Muscle of arm (tissue), 14 donors: ENCODE measurements at places on chromosomes 5 and 9. TPM values are rescaled to one million over a fixed set of nuclear protein-coding genes. Genes with fewer than 3 reads are reported as not detected.

GRCh38 chr9:73426269-73426668 is 274.6 kb downstream of the ANXA1 start:
- DNase-seq = no peak

The CCL27 gene
- 0.57 TPM for polyA plus RNA-seq

DNA sequence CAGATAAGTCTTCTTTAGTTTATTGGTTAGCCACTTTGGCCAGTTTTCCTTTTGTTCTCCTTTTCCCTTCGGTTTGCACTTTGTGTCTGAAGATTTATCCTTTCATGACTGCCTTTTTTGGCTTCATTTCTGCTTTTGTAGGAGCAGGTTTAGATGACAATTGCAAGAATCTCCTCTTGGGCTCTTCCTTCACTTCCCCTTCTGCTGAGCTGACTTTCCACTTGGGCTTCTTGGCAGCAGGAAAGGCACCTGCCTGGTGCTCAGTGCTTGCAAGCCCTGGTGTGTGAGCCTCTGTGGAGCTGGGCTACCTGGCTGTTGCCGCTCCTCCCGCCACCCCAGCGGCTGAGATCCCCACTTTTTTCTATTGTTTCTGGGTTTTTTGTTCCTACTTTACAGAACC is 7.3 kb downstream of the CCDC112 start:
- DNase-seq = no peak

- no peak for DNase-seq
These were observed 6.2 kb upstream of the SLC1A3 start for GRCh38 chr5:36599986-36600779.

The PCDHGC5 gene
- 0.19 TPM for polyA plus RNA-seq

DNA sequence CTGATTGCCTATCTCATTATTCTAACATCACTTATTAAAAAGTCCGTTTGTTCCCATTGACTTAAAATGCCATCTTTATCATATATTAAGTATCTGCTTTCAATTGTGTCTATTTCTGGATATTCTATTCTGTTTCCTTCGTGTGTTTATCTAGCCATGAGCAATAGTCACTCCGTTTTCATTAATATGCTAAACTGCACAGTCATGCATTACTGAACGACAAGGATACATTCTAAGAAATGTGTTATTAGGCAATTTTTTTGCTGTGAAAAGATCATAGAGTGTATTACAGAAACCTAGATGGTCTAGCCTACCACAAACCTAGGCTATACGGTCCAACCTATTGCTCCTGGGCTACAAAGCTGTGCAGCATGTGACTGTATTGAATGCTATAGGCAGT is 482.9 kb downstream of the IRX1 start:
- DNase-seq = no peak

GRCh38 chr9:70046274-70047070 is 2.8 kb downstream of the MAMDC2 start:
- no peak for DNase-seq

The KCNV2 gene
- polyA plus RNA-seq = 0.11 TPM

DNA sequence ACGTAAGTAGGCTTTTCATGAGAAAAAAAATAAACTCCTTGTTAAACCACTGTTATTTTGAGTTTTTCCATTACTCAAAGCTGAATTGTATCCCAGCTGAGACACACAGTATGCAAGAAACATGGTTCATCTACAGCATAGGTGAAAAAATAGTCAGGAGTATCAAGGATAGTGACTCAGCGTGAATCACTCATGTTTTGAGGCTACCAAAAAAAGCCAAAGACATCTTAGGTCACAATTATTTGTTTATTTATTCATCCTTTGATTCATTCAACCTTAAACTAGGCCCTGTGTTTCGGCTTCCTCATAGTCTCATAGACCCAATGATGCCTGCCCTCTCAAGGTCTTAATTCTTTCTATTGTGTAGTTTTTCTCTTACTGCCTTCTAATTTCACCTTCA is 32.9 kb upstream of the STX17 start:
- no peak for DNase-seq

The CCT5 gene
- 178 TPM for polyA plus RNA-seq

GRCh38 chr9:6567140-6567591 is 78.4 kb downstream of the GLDC start:
- DNase-seq = no peak

DNA sequence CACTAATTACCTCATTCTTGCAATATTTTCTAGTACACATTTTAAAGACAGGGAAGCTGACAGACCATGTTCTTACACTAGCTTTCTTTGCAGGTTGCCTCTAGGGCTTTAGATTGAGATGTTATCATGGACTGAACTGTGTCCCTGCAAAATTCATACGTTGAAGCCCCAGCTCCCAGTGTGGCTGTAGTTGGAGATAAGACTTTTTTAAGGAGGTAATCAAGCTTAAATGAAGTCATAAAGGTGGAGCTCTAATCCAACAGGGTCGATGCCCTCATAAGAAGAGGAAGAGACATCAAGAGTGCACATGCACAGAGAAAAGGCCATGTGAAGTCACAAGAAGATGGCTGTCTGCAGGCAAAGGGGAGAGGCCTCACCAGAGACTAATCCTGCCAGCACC is 471.2 kb upstream of the ACTBL2 start:
- no peak for DNase-seq

DNA sequence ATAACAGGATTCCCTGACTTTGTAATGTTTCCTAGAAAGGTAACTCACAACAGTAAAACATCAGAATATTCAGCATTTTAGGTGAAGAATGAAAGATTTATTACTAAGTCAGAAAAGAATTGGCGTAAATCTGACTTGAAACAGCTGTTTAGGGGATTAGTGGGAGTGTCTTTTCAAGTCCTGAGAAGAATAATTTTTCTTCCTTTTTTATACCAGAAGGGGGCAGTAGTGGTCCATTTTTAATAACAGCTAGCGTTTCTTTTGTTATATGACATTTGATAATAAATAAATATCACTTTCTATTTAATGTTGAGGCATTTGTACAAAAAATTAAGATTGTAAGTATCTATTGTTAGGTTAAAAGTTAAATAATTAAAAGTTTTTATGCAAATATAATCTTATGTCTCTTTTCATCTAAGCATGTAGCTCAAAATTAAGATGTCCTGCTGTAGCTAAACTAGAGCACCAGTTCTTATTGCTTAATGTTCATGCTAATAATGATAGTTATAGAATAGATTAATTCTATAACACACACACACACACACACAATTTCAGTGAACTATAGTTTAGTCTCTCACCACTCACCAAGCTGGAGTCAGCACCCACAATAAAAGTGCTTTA is 258.7 kb upstream of the ARRDC3 start:
- DNase-seq = peak; percentile 48

DNA sequence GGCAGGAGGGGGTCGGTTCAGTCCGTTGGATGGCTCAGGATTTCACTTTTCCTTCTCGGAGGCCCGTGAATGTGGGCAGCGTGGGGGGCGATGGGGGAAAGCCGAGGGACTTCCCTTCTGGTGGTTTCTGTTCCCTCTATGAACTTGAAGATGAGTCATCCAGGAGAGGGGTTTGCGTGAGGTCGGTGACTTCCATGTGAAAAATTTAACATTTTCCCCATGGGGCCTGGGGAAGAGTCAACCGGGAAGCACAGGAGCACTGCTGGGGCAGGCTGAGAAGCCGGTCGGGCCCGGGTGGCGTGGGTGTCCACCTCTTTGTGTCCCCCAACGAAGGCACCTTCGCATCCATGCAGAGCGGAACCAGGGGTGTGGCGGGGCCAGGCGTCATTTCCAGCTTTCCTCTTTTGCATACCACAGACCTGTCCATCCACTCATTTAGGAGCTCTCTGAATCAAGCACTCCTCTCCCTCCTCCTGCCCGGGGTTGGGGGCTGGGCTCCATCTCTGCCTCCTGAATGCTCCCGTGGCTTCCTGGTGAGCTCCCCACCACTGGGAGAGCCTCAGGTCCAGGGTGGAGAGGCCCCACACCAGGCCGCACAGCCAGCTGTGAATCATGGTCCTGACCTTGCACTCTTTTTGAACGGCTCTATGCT is 68.4 kb downstream of the ANKRD33B start:
- no peak for DNase-seq

DNA sequence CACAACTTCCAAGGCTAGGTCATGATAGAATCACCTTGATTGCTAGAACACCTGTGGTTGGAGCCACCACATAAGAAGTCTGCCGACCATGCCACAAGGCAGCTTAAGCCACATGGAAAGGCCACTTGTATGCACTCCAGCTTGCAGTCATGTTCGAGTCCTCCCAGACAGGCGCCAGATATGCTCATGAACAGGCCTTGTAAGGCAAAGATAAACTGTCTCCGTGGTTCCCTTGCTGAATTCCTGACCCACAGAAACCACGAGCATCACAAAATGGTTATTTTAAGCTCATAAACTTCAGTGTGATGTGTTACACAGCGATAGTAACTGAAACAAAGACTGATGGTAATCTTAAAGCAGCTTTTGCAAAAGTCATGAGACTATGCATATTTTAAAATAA is 188.4 kb upstream of the DAPK1 start:
- no peak for DNase-seq

The SUSD3 gene
- polyA plus RNA-seq = 0.89 TPM

DNA sequence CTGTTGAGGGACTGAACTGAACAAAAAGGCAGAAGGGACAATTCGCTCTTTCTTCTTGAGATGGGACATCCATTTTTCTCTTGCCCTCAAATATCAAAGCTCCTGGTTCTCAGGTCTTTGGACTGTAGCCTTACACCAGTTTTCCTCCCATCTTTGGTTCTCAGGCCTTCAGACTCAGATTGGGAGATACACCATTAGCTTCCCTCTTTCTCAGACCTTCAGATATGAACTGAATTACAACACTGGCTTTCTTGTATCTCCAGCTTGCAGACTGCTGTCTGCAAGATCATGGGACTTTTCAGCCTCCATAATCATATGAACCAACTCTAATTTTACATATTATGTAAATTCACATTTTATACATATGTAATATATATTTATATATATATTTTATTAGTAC is 12.6 kb upstream of the CCNG1 start:
- no peak for DNase-seq

The LHX3 gene
- 0.08 TPM for polyA plus RNA-seq

DNA sequence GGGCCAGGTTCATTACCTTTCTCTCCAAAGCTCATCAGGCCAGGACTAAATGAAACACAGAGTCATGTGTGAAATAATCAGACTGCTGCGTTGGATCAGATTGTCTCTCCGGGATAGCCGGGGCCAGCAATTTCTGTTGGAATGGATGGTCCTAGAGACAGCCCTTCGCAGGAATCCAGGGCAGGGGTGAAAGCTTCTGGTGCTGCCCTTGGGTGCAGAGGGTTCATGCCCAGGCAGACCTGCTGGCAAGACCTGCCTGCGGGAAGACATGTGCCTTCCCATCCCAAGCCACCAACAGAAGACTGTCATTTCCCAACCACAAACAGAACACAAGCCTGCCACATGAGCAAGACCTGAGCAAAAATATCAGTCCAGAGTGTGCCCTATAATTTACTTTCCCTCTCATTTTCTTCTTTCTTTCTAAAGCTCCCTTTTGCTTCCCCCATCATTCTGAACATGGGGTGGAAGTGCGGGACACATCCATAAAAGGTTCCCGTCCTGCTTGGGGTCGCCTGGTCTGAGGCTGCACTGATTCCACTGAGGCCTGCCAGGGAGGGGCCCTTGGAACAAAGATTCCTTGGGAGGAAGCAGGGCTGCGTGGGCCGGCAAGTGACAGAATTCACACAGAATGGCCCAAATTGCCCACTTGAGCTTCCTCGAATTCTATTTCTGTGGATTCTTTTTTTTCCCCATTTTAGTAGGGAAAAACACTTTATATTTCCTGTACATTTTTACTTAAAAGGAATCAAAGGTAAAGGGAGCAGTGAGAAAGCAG is 57.3 kb downstream of the UBE2QL1 start:
- no peak for DNase-seq

GRCh38 chr5:90054612-90055011 is 354.9 kb downstream of the CETN3 start:
- no peak for DNase-seq

GRCh38 chr5:101292199-101292598 is 389.1 kb upstream of the ST8SIA4 start:
- DNase-seq = no peak

The FAM221B gene
- polyA plus RNA-seq = 0.32 TPM

GRCh38 chr5:89535411-89535810 is 652.4 kb upstream of the MEF2C start:
- DNase-seq = no peak

The LRRC26 gene
- not detected for polyA plus RNA-seq

The FAM78A gene
- 33.6 TPM for polyA plus RNA-seq
